ENCODE measurements at places on chromosomes 4 and X.

DNA sequence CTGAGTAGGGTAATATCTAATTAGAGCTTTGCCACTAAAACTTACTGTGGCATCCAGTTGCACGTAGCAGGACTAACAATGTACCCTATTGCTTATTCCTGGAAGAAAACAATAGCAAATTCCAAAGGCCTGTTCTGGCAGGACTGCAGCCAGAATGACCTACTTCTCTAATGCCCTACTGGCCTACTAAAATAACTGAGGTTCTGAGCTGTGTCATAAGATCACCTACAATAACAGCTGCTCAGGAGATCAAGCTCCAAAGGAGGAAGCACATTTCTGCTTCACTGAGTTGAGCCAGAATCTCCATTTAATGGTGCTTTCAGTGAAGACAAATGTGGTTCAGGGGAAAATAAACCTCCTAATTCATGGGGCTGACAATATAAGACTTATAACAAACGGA is 42.2 kb upstream of the CXCL8 start:
- no peak for DNase-seq

DNA sequence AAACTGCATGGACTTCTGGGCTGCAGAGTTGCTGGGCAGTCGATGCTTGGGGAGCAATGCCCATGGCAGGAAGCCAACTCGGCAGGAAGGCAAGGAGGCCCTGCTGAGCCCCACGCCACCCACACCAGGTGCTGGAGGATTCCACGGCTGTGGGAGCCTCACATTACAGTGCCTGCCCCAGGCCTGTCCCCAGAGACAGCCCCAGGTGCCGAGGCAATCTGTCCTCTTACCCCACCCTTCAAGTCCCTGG is 53.9 kb downstream of the HMX1 start:
- DNase-seq: no peak

DNA sequence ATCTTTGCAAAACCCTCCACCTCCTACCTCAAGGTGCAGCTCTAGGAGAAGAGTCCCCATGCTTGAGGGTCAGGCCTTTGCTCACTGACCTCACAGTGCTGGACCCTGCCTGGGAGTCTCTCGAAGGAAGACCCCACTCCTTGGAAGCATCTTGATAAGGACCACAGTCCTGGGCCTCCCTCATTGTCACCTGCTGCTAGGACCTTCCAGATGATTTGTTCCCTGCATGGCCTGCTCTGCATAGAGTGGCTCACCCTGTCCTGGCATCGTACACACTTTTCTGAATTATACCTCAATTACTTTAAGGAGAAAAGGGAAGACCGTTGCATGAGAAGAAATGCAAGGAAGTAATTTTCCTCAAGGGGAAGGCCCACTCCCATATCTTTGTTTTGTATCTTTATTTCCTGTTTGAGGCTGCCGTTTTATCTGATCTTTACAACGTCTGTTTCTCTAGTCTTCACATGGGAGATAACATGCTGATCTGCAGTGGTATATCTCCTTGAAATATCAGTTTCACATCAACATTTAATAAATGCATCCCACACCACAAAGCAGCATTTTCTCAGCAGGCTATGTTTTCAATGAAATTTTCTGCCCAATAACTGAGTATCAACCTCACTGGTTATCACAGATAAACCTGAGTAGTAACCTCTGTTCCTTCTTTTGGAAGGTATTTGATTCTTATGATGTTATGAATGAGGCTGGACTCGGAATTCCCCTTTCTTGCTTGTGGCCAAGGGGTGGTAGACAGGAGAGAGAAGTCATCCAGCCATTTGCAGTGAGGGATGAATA is 15.0 kb upstream of the AKAP17A start:
- no peak for DNase-seq

DNA sequence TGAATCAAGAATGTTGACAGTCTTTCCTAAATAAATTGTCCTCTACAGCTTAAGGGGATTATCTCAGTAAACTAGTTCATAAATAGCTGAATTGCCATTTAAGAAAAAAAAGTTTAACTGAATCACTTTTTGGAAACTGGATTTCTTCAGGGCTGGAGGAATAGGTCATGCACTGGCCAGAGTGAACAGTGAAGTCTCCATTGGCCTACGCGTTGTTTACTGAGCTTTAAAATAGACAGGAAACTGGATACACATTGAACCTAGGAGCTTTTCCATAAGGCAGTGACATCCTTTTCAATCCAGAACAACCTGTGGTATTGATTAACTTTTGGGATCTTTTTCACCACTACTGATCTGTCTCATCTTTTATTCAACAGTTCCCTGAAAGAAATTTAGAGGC is 58.0 kb downstream of the COL4A6 start:
- DNase-seq: no peak

- no peak for DNase-seq
Measured at GRCh38 chrX:149648932-149649331, 17.3 kb upstream of the TMEM185A start.

DNA sequence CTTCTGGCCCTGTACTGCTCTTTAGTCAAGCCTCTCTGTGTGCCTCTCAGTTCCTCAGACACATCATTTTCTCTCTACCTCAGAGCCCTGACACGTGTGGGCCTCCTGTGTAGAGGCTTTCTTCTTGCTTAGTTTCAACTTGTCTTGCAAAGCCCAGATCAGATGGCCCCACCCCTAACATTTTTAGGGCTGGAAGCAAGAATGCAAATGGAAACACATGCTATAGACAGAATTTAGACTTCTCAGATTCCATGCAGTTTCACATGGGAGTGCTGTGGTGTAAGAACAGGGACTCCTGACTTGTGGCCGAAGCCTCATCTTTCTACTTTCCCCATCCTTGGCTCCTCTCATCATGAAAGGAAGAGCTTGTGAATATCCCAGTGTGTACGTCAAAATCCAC is 350.7 kb downstream of the DCHS2 start:
- no peak for DNase-seq

DNA sequence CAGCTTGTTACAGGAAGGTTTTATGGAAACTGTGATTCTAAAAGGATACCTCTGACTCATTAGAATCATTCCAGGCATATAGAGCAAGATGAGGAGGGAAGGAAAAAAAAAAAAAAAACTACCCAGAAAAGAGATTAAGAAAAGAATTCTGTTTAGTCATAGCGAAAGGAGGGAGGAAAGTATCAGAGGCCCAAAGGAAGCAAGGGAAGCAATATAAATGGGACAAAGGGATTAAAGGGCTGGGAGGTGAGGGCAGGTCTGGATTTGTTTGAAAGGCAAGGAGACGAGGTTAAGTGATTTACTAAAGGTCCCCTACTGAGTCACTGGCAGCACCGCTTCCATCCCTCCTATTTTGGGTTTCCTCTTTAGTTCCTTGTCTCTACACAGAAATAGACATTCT is 88.6 kb upstream of the IL1RAPL1 start:
- DNase-seq: no peak

- no peak for DNase-seq
Measured at GRCh38 chrX:71871367-71871766, 39.3 kb upstream of the NHSL2 start.

- no peak for DNase-seq
Measured at GRCh38 chr4:110860901-110861300, 238.0 kb upstream of the PITX2 start.

DNA sequence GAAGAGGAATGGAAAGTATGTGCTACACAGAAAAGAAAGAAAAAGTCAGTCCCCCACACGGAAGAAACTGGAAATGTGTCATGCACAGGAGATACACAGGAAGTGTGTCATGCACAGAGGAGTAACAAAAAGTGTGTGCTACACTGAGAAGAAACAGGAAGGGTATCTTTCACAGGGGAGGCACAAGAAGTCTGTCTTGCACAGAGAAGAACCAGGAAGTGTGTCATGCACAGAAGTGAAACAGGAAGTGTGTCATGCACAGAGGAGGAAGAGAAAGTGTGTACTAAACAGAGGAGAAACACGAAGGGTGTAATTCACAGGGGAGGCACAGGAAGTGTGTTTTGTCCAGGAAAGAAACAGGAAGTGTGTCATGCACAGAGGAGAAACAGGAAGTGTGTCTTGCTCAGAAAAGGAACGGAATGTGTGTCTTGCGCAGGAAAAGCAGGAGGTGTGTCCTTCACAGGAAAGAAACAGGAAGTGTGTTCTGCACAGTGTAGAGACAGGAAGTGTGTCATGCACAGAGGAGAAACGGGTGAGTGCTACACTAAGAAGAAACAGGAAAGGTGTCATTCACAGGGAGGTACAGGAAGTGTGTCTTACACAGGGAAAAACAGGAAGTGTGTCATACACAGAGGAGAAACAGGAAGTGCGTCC is 527.2 kb upstream of the PRKX start:
- DNase-seq: no peak

DNA sequence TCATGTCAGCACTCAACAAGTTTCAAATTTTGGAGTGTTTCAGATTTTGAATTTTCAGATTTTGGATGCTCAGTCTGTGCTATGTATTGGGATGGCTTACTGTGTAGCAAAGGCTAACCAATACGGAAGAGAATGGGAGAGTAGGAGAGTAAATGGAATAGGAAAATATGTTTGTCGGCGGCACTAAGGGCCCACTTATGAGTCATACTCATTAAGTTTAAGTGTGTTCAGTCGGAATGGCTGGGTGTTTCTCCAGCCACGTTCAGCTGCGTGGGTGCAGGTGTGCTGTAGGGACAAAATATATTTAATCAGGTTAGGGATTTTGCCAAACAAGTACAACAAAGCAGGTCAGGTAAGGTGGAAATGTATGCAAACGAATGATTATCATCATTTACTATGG is 13.6 kb downstream of the FTHL17 start:
- DNase-seq: no peak

DNA sequence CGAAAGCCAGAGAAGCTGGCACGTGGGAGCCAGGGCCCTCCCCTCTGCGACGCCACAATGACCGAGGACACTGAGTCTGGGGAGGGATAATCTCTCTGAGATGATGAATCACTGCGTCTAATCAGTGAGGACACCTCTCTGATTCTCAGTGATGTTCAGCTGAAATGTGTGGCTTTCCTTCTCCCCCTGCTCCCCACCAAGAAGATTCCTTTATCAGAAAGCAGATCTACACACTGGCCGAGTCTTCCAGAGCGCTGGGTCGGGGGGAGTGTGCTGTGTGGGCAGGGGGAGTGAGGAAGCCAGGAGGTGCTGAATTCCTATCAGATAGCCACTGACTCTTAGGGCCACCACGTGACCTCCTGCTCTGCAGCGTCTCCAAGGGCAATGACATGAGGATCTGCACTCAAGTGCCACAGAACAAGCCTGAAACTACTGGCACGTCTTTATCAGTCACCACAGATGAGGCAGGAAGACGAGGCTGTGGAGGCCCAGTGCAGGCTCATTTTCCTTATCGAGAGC is 89.2 kb downstream of the GATB start:
- DNase-seq: no peak

GRCh38 chr4:8472689-8473197 is 32.2 kb downstream of the TRMT44 start:
- DNase-seq: no peak

- DNase-seq: no peak
Measured at GRCh38 chr4:7526491-7526890, 91.8 kb upstream of the PSAPL1 start.

DNA sequence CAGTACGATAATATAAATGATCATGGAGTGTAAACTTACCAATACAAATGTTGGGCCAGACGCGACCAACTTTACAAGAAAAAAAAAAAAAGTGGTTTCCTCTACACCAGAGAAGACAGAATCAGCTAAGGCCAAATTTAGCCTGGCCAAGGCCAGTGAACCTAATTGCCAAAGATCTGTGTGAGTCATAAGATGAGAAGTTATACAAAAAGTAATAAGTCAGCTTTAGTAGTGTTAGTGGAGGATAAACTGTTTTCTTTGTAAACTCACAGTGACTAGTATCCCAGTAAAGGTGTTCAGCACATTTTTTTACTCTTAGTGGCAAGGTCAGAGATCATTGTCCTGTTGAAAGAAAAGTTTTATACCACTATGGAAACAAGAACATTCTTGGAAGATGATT is 531.4 kb upstream of the TECRL start:
- DNase-seq: no peak

DNA sequence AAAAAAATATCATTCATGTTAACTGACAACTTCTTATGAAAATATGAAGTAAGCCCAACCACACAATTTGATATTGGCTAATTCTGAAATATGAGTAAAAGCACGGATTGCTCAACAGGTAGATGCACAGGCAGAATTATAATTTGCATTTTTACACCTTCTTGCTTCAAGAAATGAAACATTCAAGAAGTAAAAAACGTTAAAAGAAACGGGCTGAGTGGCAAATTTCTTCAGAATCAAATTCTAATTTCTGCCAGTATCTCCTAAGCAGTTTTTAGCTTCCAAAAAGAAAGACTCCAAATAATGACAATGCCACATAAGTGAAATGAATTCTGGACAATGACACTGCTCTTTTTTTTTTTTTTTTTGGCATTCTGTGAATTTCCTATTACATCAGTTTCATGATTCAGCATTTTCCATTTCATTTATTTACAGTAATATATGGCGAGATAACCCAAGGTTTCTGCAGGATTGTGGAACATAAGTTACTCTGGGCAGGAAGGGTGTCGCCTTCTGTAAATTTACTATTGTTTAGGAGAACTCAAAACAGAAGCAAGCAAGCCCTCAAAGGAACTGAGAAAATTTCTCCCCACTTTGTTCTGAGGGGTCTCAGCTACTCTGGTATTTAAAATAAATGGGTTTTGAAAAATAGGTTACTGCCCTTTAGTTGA is 1.4 kb downstream of the SEL1L3 start:
- DNase-seq: no peak

DNA sequence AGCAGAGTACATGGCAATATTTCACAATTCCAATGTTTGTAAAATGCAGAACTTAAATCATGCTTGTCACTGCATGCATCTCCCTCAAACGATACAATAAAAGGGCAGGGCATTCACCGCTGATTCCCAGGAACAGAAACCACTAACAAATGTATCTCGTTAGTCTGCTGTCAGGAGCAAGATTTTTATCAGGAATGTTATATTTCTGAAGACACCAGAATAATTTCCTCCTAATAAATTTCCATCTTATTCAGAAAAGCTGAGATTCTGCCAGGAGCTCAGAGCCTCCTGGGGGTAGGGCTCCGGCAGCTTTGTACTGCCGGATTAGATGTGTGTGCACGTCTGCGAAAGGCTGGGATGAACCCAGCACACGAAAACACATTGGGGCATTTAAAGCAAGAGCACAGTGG is 54.0 kb upstream of the LDB2 start:
- no peak for DNase-seq

DNA sequence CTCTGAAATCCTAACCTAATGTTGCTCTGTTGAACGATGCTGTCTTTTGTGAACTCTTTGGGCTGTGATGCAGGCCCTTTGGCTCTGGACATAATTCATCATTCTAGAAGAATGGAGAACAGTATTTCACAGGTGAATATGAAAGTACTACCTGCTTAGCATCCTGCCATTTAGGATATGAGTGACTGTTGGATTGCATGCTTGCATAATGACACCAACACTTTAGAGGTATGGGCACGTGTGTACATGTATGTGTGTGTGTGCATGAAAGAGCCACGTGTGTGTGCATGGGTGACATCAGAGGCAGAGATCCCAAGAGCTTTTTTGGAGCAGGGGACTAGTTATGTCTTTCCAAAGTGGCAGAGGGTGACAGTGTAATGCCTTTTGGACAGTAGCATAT is 70.2 kb upstream of the ZNF518B start:
- no peak for DNase-seq

All from 8988T (cell line).